NCI-H1694 (cell line): ENCODE measurements at places on chromosomes 7 and 10.

- DNase-seq = no peak
These were observed 204.5 kb upstream of the CDCA7L start for GRCh38 chr7:22150221-22150620.

DNA sequence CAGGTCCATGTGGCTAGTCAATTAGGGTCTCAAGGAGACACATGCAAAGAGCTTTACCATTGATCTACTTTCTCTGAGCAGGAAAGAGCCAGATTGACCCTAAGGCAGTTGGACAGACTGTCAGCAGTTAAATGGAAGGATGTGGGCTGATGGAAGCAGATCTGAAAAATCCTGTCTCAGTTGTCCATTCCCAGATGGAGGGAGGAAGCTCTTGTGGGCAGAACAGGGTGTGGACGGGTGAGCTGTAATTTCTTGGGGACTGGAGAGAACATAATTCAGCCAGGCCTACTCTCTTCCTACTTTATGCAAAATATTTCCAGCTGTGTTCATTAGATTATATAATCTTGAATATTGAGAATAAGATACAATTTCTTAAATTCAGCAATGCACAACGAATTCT lies 163.6 kb downstream of the GNAT3 start:
- no peak for DNase-seq

DNA sequence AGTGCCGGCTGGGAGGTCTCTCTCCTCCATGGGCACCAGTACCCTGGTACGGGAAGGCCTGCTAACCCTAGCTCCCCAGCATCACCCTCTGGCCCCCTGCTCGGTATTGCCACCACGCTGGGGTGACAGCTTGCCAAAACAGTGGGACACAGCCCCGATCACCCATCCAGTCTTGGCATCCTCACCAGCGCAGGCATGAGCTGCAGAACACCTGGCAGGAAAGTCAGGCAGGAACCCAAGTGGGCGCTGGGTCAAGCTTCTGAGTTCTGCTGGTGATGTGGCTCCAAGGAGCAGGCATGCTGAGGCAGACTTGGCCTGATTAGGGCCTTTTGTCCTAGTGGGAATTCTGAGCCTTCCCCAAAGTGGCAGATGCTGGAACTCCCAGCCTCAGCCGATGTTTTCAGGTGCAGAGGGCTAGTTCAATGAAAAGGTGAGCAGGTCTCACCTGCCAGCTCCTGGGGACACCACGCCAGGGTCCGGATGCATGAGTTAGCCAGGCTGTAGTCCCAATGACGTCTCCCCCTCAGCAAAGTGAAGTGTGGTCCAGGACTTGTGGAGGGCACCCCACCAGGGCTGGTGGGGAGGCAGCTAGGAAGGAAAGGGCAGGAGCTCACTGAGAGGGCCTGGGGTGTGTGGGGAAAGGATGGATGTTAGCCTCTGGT lies 8.5 kb upstream of the ZNF22 start:
- no peak for DNase-seq

DNA sequence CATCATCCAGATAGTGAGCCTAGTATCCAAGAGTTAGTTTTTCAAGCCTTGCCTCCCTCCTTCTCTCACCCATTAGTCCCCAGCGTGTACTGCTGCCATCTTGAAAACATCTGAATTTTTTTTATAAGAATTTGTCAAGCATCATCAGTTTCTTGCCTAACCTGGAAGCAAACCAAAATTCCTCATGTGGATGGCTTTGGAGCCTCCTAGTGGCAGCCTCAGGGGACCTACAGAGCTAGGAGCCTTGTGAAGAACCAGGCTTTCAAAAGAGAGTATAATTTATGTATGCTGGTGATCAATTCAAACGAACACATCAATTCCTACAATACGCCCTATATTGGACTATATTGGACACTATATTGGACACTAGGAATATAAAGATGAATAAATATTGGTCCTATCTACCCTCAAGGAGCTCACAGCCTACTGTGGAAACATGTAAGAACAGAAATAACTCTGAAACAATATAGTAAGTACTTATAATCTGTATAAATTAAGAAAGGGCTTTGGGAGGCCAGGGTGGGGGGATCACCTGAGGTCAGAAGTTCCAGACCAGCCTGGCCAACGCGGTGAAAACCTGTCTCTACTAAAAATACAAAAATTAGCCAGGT lies 63.4 kb downstream of the HPSE2 start:
- peak; percentile 45 for DNase-seq

DNA sequence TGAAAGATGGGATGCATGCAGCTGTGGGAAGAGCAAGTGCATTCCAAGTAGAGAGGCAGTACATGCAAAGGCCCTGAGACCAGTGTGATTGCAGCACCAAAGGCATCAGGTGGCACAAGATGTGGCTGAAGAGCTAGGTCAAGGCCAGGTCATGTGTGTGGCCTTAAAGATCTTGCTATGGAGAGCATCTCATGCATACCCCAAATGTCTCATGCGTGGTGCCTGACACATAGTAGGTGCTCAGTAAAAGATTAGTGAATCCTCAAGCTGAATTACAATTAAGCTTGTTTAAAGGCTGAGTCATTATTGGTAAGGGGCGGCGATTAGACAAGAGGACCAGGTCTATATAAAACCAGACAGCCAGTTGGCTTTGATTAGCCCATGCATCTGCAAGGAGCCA lies 336.6 kb downstream of the FGFR2 start:
- no peak for DNase-seq

GRCh38 chr10:14592566-14592965 lies 182.1 kb downstream of the FAM107B start:
- no peak for DNase-seq

DNA sequence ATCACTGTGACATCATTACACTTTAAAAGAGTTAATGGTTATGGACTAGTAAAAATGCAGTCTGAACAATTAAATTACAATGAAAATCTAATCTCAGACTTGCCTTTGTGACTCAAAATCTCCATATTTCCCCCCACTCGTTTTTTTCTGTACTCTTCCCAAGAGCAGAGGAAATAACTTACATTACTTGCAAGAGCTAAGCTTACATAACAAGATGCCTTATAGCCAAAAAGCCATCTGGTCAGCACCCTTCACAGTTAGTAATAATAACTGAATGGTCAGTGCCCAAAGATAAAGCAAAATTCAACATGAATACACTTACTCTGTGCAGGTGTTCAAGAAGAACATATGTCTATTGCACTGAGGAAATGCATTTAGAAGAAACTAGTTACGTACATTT lies 1381.5 kb upstream of the CELF2 start:
- no peak for DNase-seq

- DNase-seq = no peak
These were observed 21.9 kb upstream of the ZNF804B start for GRCh38 chr7:88737632-88738031.

DNA sequence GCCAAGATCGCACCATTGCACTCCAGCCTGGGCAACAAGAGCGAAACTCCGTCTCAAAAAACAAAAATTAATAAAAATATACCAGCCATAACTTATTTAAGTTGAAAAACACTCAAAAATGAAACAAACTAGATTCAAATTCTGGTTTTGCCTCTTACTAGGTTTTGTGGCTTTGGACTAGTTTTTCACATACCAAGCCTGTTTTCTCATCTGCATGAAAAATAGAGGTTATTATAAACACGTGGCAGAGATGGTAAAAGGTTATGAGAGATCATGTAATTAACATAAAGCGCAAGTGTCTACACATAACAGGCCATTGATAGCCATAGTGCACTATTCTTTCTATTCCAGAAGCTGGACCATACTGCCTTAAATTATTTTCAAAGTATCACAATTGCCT lies 35.5 kb upstream of the CABCOCO1 start:
- DNase-seq = no peak

- no peak for DNase-seq
These were observed 435.6 kb upstream of the C7orf33 start for GRCh38 chr7:148155000-148155399.

- no peak for DNase-seq
These were observed 257.2 kb downstream of the GRID1 start for GRCh38 chr10:86109421-86109820.

- no peak for DNase-seq
These were observed 11.0 kb downstream of the TMEM184A start for GRCh38 chr7:1544896-1545416.

GRCh38 chr7:143411976-143412708 lies 3.5 kb upstream of the EPHA1 start:
- DNase-seq = no peak

DNA sequence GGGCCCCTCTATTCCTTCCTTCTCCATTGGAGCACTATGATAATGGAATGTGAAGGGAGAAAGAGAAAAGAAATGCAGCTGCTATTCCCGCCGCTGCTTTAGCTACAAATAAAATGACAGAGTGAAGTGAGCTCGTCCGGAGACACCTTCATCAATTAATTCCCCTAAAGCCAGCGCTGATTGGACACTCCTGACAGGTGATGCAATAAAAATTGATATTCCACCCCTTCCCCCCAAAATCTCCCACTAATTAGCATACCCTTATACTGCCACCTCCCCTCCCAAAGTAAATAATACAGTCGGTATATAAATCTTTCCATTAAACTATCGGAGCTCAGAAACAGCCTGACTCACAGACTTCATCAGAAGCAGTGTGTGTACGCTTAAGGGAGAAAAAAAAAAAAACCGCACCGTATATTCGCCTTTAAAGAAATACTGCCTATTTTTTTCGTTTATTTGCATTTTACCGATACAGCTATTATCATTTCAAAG lies 7.3 kb downstream of the SKIDA1 start:
- peak; percentile 82 for DNase-seq

DNA sequence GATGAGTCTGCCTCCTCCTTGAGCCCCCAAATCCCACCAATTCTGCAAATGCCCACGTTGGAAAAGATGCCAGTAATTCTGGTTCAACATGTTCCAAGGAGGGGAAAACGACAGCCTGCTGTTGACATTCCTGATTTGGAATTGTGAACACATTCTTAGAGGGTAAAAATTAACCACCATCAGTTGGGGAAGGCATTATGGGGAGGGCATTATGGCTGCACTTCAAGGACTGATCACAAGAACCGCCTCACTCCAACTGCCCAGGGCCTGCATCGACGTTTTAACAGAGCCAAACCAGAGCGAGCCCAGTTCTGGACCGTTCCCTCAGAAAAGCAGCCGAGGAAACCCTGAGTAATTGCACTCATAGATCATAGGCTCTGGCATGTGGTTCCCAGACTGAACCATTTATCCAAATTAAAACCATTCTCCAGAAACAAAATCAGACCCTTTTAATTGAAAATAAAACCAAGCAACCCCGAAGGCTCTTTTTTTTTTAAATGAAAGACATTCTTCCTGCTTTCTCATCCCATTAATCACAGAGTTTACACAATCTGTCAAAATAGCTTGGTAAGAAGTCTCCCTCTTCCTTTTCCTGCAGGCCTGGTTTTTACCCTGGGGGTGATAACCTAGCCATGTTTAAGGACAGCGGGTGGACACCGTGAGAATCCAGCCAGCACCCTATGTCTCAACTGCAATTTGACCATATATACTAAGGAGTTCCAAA lies 8.0 kb downstream of the TNS3 start:
- no peak for DNase-seq

- DNase-seq = peak; percentile 85
These were observed 9.6 kb upstream of the DNAJB12 start for GRCh38 chr10:72364239-72364777.

DNA sequence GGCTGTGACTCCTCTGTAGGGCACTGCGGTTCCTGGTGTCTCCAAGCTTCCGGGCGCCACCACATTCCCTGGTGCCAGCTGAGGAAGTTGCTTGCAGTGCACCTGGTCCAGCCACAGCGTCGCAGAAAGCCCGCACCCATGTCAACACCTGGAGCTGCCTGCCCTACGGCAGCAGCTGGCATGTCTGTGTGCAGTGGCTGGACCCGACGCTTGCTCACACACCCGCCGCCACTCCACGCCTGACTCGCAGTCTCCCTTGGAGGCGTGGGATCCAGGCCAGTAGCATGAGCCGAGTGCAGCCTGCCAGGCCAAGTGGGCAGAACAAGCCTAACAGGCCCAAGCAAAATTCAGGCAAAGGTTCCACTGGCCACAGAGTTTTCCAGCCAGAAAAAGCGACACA lies 118.1 kb upstream of the PHF14 start:
- no peak for DNase-seq

DNA sequence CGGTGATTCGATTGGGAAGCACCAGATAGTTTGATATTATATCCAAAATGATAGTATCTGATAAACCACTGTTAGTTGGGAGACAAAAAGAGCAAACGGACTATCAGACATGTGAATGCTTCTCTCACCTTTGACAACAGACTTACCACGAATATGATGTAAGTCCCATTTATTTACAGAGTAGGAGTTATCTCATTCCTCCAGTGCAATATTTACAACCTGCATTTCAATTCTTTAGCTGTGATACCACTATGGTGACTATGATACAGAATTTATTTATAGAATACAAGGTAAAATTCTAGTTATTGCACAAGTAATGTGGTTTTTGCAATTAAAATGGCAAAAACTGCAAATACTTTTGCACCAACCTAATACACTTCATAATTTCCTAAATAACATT lies 61.6 kb downstream of the ESYT2 start:
- DNase-seq = no peak

DNA sequence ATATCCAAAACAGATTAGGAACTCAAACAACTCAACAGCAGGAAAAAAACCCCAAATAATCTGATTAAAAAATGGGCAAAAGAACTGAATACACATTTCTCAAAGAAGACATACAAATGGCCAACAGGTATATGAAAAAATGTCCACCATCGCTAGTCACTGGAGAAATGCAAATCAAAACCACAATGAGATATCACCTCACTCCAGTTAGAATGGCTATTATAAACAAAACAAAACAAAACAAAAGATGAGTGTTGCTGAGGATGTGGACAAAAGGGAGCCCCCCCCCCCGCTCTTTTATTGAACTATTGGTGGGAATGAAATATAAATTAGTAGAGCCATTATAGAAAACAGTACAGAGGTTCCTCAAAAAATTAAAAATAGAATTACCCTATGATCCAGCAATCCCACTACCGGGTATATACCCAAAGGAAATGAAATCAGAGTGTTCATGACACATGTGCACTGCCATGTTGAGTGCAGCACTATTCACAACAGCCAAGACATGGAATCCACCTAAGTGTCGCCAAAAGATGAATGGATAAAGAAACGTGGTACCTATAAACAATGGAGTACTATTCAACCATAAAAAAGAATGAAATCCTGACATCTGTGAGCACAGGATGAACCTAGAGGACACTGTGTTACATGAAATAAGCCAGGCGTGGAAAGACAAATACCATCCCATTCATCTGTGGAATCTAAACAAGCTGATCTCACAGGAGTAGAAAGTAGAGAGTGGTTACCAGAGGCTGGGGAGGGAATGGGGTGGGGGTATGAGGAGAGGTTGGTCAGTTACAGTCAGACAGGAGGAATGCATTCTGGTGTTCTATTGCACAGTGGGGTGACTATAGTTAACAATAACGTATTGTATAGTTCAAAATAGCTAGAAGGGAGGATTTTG lies 78.1 kb upstream of the RHEB start:
- no peak for DNase-seq

DNA sequence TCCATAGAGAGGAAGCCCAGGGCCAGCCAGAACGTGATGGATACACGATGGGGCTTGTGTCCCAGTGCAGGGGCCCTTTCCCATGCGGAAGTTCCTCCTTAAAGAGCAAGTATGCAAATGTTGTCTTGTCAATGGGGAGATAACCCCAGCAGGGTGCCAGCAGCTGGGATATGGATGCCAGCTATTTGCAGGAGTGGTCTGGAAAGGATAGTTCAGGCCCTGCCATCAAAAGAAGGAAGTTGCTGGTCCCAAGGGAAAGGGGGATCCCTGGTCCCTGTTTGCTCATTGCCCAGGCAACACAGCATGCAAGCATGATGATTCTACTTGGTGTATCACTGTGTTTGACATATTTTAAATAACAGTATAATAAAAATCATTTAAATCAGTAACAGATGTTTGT lies 73.1 kb upstream of the HECW1 start:
- DNase-seq = no peak

- no peak for DNase-seq
These were observed 274.3 kb downstream of the ZMYND11 start for GRCh38 chr10:409408-410040.

GRCh38 chr7:48176356-48176893 lies 5.2 kb downstream of the ABCA13 start:
- DNase-seq = no peak
